ENCODE measurements at places on chromosomes 4 and X. TPM values are rescaled to one million over a fixed set of nuclear protein-coding genes. Genes with fewer than 3 reads are reported as not detected.

Gene GPAT3
- 2.0 TPM for total RNA-seq

Gene CFAP299
- total RNA-seq = 2.9 TPM

Gene AWAT2
- not detected for total RNA-seq

Gene ZNF185
- 2.0 TPM for total RNA-seq

Gene XAGE2
- total RNA-seq = not detected

Gene UCHL1
- 1,289 TPM for total RNA-seq

Gene ZCCHC4
- total RNA-seq = 10.1 TPM

Gene CXorf51B
- not detected for total RNA-seq

Gene RIPPLY1
- total RNA-seq = not detected

Gene ZDHHC15
- not detected for total RNA-seq

Gene EREG
- total RNA-seq = 20.9 TPM

Gene KCNIP4
- total RNA-seq = 0.29 TPM

Gene TMEM144
- 4.3 TPM for total RNA-seq

Gene NLGN4X
- 5.3 TPM for total RNA-seq

Gene RHOH
- total RNA-seq = 0.44 TPM

Gene SCD5
- 5.6 TPM for total RNA-seq

Gene PNCK
- not detected for total RNA-seq

Gene SLITRK4
- total RNA-seq = 7.0 TPM

Gene LONRF3
- 0.57 TPM for total RNA-seq

Gene BTC
- not detected for total RNA-seq

Gene PCYT1B
- under 0.01 TPM for total RNA-seq
